ENCODE measurements at places on chromosomes 6 and 20.
A peak's percentile ranks its signal among the peaks of the same experiment; 100 is the strongest.

- no peak for DNase-seq
These were observed 115.1 kb downstream of the ZMYND8 start for GRCh38 chr20:47241345-47241781.

DNA sequence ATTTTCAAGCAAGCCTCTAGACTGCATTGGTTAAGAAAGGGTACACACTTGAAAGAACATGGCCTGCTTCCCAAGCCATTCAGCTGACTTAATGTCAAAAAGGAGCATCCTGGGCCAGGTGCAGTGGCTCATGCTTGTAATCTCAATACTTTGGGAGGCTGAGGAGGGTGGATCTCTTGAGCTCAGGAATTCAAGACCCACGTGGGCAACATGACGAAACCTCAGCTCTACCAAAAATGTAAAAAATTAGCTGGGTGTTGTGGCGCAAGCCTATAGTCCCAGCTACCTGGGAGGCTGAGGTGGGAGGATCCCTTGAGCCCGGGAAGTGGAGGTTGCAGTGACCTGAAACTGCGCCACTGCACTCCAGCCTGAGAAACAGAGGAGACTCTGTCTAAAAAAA lies 26.9 kb upstream of the NT5E start:
- no peak for DNase-seq

GRCh38 chr6:149458806-149459205 lies 26.0 kb downstream of the ZC3H12D start:
- DNase-seq = no peak

DNA sequence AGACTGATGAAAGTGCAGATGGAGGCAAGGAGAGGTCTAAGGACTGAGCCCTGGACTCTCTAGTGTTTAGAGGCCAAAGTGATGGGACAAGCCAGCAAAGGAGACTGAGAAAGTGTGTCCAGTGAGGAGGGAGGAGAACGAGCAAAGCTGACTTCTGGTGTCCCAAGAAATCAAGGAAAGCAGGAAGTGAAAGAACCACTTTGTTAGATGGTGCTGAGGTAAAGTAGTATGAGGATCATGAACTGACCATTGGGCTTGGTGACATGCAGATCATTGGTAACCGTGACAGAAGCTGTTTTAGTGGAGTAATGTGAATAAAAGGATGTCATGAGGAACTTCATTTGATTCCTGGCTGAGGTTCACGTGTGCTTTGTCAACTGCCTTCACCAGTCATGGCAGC lies 108.4 kb downstream of the SLX4IP start:
- no peak for DNase-seq

DNA sequence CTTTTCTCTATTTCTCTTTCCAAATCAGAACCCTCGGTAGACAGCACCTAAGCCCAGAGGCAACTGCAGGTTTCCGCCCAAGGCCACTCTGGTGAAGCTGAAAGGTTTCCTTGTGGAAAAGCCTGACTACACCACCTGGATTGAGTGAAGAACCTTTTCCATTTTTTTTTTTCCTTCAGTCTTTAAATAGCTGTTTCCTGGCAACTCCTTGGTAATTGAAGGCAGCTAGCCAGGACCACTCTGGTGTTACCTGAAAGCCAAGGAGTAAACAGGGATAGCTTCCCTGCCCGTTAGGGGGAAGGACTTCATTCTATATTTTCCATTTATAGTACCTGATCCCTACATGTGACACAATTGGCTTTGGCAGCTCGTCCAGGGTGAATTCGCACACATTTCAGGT lies 1238.4 kb downstream of the GRIK2 start:
- no peak for DNase-seq

- DNase-seq = no peak
These were observed 12.6 kb downstream of the IFNGR1 start for GRCh38 chr6:137206577-137206976.

GRCh38 chr20:32888636-32889035 lies 29.9 kb downstream of the EFCAB8 start:
- DNase-seq = no peak

GRCh38 chr20:47353692-47354463 lies 2.6 kb downstream of the ZMYND8 start:
- no peak for DNase-seq

GRCh38 chr20:35489717-35490116 lies 34.3 kb downstream of the CEP250 start:
- no peak for DNase-seq

DNA sequence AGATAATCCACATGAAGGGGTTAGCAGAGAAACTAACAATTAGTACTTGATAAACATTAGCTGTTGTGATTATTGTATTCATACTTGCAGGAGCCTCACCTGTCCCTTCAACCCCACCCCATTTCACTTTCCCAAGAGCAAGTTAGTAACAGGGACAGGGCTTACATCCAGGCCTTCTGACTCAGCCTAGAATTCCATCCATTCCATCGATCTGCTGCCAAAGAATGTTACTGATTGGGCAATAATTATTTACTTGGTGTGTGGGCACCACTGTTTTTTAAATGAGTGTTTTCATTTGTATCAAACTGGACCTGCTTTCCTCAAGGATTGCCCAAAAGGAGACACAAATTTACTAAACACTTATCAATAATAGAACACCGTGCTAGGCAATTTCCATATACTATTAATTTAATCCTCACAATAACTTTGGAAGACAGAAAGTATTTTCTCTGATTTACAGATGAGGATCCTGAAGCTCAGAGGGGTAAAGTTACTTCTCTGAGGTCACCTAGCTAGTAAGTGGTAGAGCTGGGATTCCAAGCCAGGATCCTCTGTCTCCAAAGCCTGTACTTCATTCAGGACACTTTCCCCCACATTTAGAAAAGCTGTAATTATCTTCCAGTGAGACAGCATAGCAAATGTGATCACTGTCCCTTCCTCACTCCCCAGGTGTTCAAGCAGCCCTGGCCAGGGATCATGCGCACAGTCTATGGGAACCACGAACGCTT lies 32.8 kb downstream of the GSS start:
- peak; percentile 78 for DNase-seq

GRCh38 chr6:73803562-73804241 lies 107.7 kb downstream of the CD109 start:
- DNase-seq = peak; percentile 32

DNA sequence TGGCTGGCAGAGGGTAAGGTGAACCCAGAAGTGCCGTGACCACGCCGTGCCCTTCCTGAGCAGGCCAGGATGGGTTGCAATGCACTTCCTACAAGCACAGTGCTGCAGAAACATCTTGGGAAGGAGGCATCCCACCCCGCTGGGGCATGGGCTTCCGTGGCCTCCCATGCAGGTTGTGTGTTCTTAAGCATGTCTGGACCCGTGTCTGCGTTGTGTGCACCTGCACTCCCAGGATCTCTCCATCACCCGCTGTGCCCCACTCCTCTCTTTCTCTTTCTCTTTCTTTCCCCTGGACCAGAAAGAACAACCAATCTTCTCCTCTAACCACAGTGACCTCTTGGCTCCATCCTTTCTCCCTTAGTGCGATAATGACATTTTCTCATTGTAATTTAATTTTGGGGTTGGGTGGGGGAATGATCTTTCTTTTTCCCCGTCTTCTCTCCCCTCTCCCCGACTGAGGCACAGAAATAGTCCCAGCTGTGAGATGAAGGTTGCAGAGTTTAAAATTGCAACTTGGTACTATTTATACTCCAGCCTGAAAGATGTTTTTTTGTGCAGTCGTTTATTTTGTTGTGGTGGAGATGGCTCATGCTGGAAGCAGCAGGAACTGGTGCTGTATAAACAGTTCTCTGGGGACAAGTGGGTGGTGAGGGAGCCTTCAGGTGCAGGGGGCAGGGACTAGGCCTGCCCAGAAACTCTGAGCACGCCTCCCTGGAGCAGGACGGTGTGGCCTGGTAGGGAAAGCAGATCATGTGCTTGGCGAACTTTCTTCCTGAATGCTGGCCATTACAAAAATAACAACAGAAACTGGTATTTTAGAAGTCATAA lies 20.5 kb downstream of the BCAS4 start:
- DNase-seq = peak; percentile 82

DNA sequence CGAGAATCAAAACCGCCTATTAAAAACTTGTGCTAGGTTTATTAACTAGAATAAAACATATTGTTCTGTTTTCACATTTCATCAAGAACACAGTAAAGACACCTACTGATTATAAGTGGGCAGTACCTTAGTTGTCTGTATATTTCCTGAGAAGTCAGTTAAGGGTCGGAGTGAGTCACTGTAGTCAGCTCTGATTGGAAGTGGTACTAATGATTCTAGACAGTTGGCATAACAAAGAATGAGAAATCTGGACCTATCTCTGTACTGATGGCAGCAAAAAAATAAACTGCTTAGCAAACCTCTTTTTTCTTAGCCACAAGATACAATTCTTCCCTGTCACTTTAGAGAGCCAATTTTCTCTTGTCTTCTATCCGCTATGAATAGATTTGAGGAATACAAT lies 387.3 kb upstream of the ADGRB3 start:
- DNase-seq = no peak

- no peak for DNase-seq
These were observed 15.8 kb downstream of the CAGE1 start for GRCh38 chr6:7373739-7374138.

DNA sequence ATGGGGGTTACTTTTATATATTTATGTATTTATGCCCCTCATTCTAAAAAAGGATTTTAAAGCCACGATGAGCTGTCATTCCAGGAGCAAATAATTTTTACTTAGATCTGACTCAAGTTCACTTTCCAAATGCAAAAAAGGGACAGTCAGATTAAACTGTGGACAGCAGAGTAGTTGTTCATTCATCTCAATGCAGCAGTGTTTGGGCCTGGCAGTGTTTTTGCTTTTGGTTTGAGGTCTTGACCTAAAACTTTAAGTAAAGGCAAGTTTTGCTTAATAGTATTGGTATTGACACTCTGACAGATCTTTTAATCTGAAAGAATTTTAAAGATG lies 13.9 kb downstream of the JARID2 start:
- DNase-seq = no peak

- no peak for DNase-seq
These were observed 64.4 kb downstream of the PREX1 start for GRCh38 chr20:48763216-48763914.

- no peak for DNase-seq
These were observed 113.8 kb downstream of the PRND start for GRCh38 chr20:4835244-4836177.

DNA sequence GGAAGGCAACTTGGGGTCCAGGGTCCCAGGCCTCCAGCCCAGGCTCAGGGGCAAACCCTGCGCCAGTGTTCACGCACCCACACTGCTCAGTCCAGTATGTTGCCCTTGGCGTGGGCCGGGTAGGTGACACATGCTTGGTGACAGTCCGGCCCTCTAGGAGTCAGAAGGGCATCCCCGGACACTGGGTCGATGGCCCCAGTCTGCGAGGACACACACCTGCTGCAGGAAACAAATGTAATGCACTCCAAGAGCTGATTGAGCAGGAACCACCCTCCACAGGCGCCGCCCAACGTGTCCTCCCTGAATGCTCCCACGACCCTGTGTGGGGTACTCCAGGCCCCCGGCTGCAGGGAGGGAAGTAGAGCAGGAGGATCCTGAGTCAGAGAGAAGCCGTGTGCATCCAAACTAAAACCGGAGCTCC lies 160.7 kb downstream of the DLL1 start:
- DNase-seq = no peak

DNA sequence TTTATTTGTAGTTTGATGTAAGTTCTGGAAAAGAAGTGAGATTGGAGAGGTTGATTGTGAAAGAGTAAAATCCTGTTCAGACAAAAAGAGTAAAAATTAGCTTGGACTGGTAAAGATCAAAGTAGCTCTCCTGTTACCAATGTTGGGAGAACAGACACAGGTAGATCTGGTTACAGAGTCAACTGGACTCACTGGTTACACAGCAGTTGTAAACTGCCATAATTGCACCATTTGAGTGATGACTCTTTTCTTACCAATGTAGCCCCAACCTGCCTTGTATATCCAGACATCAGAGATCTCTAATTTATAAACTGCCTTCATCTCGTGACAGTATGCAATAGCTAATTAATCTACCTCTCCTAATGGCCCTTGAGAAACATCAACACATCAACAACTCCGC lies 165.6 kb upstream of the PRSS16 start:
- DNase-seq = no peak

DNA sequence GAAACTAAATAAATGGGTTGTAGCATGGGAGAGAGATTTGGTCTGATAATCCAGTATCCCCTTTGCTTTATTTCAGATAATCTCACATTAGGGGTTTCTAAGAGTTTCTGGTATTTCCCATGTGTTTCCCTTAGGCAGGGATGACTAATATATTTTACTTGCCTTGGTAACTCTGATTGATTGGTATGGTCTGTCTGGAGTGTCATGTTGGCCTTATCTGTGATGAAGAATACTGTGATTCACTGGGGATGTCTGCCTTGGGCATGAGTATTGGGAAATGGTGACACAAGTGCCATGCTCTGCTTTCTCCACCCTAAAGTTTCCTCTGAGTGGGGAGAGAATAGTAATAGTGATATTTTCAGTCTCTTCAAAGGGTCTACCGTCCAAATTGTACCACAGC lies 10.1 kb downstream of the SLC22A2 start:
- DNase-seq = no peak

DNA sequence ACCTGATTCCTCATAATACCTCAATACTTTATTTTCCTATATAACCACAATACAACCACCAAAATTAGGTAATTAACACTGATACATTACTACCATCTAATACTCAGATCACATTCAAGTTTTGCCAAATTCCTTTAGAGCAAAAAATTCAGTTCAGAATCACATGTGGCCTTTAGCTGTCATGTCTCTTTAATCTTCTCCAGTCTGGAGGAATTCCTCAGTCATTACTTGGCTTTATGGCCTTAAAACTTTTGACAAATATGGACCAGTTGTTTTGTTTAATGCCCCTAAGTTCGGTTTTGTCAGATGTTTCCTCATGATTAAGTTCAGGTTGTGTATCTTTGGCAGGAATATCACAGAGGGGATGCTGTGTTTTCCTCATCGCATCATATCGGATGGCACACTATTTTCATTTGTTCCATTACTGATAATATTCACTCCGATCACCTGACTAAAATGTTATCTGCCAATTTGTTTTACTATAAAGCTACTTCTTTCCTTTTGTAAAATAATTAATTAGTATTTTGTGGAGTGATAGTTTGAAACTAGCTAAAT lies 51.2 kb upstream of the AKIRIN2 start:
- DNase-seq = no peak

- DNase-seq = no peak
These were observed 5.7 kb upstream of the TIAM2 start for GRCh38 chr6:154989448-154989847.

All from hepatic stellate cell (primary cell).